ENCODE measurements at places on chromosomes 1 and 21.

DNA sequence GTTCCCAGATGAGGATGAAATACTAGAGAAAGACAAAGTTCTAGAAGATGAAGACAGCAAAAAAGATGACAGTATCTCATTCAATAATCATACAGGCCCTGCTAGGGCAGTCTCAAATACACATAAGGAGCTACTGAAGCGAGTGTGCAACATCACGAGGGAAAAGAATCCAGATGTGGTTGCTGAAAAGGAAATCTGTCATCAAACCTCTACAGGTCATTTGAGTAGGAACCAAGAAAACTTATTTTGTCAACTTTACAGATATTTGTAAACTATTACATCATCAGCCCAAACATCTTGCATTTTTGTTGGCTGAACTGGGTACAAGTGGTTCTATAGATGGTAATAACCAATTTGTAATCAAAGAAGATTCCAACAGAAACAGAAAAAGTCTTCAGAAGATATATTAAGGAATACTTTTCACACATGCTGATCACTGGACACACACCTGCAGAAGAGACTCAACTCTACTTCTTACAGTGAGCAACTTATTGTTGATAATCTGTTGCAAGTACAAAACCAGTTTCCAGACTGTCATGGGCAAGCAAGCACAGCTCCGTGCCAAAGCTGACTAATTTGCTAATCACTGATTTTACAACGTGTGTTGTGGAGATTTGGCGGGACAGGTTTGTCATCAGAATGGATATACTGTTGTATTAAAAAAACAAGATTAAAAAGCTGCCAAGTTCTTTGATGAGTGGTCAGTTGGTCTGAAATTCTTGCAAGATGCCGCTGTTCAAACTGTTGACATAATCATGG is 42.1 kb downstream of the TRIM33 start:
- no peak for DNase-seq

DNA sequence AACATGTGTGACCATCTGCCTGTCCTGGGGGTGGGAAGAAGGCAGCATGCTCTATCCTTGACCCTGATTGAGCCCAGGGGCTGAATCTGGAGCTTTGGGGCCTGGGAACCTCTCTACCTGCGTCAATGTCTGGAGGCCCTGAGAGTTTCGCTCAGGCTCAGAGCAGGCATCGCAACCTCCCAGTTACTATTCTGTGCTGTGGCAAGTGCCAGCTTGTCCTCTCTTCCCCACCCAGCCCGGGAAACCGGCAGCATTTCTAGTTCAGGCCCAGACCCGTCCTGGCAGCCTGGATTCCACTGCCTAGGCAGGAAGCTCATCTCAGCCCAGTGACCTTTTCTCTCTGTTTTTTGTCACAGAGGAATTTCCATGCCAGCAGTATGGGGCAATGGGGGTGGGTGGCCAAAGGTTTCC is 10.0 kb upstream of the IRF6 start:
- no peak for DNase-seq

- DNase-seq: no peak
Observed at GRCh38 chr1:97913506-97914139, 7.2 kb downstream of the DPYD start.

GRCh38 chr21:34803782-34804370 is 135.1 kb downstream of the CLIC6 start:
- no peak for DNase-seq

DNA sequence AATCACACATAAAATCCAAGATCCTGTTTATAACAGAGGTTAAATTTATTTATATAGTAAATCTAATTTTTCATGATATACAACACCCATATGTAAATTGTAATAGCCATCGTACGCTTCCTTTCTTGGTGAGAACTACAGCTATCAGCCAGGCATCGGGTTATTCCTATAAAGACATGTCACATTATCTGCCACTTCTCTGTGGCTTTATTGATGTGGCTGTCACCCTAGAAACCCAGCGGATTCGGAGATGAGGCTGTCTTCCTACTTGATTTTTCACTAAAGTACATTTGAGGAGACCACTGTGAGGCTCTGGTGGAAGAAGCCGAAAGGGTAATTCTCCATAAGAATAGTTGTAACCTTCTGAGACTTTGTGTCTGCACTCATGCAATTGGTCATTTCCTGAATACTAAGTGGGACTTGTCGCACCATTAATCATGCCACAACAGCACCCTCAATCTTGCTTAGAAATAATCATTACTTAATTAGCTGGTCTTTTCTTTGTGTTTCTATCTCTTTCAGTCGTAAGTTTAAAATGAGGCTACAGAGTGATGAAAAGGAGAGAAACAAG is 106.0 kb downstream of the NTNG1 start:
- no peak for DNase-seq

DNA sequence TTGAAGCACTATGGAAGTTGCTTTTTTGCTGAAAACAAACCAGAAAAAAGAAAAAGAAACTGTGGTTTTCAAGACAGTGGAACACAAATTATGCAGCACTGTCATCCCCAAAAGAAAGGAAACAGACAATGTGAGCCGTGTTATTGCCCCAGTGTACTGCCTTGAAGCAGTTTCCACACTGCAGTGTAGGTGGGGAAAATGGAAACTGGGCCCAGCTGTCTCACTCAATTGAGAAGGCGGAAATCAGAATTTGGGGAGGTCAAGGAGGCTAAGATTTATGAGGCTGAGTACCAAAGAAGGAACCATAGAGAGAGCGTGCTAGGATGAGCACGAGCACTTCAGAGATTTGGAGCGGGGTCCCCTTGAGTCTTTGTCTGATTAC is 55.5 kb downstream of the MPZL1 start:
- no peak for DNase-seq

DNA sequence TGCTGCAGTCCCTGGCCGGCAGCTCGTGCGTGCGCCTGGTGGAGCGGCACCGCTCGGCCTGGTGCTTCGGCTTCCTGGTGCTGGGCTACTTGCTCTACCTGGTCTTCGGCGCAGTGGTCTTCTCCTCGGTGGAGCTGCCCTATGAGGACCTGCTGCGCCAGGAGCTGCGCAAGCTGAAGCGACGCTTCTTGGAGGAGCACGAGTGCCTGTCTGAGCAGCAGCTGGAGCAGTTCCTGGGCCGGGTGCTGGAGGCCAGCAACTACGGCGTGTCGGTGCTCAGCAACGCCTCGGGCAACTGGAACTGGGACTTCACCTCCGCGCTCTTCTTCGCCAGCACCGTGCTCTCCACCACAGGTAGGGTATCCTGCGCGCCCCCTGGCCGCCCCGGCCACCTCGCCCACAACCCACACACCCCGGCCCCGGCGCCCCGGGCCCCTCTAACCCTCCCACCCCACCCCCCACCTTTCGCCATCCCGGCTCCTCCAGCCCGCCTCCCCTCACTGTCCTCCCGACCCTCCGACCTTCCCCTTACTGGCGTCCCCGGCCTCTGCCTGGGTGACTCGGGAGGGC is 352 bp downstream of the KCNK1 start:
- no peak for DNase-seq

DNA sequence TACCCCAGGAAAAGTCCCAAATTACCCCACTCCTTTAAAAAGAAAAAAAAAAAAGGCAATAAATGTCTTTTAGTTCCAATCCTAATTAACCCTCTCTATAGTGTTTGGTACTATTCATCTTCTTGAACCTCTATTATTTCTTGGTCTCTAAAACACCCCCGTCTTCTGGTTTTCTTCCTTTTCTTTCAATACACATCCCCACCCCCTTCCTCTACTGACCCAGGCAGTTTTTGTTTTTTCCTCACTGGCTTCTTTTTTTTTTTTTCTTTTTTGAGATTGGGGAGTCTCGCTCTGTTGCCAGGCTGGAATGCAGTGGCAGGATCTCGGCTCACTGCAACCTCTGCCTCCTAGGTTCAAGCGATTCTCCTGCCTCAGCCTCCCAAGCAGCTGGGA is 26.1 kb downstream of the EGLN1 start:
- no peak for DNase-seq

DNA sequence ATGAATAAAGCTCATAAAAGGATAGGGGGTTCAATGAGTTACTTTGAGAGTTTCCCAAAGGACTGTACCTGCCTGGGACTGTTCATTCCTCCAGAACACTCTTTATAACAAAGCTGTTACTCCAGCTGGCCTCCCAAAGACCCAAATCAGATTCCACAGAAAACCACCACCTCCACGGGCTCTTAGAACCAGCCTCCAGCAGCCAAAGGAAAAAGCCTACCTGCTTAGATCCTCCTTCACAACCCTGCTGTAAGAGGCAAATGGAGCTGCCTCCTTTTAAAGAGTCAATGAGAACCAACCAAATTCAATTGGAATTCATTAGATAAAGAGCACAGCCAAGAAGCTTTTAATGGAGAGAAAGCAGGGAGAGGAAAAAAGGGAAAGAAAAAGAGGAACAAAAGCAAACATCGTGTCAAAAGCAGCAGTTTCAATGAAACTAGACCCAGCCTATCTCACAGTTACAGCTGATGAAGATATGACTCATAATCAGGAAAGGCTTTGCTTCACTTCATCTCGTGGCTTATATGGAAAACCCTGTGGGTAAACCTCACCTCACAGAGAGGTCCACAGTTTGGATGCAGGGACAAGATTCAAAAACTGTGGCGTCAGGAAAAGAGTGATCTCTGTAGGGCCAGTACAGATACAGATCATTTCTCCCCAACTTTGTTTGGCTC is 27.8 kb upstream of the FMO4 start:
- no peak for DNase-seq

DNA sequence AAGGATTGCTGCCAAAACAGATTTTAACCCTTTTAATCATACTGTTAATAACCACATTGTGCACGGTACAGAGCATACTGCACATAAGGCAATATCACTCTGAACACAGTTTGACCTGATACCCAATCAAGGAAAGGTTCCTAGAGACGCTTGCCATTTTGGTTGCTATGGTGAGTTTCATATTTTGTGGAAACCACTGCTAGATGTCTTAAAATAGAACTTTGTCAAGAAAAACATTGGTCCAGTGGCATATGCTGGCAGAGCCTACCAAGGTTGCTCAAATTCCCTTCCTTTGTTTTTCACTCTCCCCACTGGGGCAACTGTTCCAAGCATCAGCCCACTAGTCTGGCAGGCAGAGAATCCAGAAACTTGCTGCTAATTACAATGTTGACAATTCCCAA is 114.8 kb upstream of the DPYD start:
- no peak for DNase-seq

GRCh38 chr1:11308699-11309224 is 35.8 kb downstream of the UBIAD1 start:
- no peak for DNase-seq

GRCh38 chr21:31624961-31625491 is 34.5 kb upstream of the SOD1 start:
- no peak for DNase-seq

- no peak for DNase-seq
Observed at GRCh38 chr1:196403803-196404690, 204.2 kb downstream of the KCNT2 start.

- DNase-seq: no peak
Observed at GRCh38 chr1:172394141-172394751, 26.2 kb upstream of the C1orf105 start.

- no peak for DNase-seq
Observed at GRCh38 chr1:235503403-235504121, 690 bp downstream of the B3GALNT2 start.

- DNase-seq: no peak
Observed at GRCh38 chr1:6859415-6860343, 74.4 kb downstream of the CAMTA1 start.

DNA sequence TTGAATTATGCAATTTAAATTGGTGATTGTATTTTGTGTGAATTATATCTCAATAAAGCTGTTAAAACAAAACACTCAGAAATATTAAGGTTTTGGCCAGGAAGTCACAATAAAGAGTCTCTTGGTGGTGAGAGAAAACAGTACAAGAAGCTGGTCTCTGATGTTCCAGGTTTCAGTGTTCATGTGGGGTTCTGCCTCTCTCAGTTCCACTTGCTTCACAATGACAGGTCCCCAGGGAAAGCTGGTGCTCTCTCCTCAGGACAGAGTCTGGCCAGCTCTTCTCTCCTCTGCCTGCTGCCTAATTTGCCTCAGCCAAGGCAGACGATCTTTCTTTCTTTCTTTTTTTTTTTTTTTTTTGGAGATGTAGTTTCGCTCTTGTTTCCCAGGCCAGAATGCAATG is 342.9 kb upstream of the PLXNA2 start:
- no peak for DNase-seq

- DNase-seq: no peak
Observed at GRCh38 chr1:7393136-7393535, 378.0 kb upstream of the VAMP3 start.

- DNase-seq: no peak
Observed at GRCh38 chr21:39062196-39062595, 121.1 kb downstream of the PSMG1 start.

- no peak for DNase-seq
Observed at GRCh38 chr1:55531644-55532043, 316.5 kb upstream of the USP24 start.

DNA sequence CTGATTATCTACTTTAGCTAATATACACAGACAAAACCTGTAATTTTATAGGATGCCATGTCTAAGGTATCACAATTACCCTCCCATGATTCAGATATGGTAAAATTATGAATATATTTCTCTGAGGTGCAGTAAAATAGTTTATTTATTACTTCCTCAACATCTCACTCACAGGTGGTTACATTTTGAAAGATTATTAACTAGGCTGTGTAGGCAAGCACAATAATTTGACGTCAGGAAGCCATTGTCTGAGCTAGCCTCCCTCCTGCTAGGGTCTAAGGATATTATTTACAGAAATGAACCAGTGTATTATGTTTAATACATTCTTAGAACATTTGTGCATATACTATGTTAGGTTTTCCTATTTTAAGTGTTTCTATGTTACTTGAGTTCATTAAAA is 69.9 kb upstream of the ADGRL2 start:
- no peak for DNase-seq

- no peak for DNase-seq
Observed at GRCh38 chr1:162397039-162397448, 14.9 kb downstream of the SH2D1B start.

GRCh38 chr1:65840683-65841082 is 48.0 kb downstream of the PDE4B start:
- no peak for DNase-seq

GRCh38 chr1:52632732-52633290 is at the start of gene SHISAL2A:
TSS of gene SHISAL2A (plus strand) at chr1:52633168. CDS start at chr1:52633494, 326 bp downstream.
- no peak for DNase-seq

Measured in NCI-H1436 treated with DMSO at 0.1 percent for 48 hours (cell line).